HL-60 (cell line): ENCODE measurements at places on chromosomes 7 and 10.

- DNase-seq, result no peak
Observed at GRCh38 chr10:91557651-91558111, 75.2 kb downstream of the PPP1R3C start.

GRCh38 chr10:91576096-91576545, 56.8 kb downstream of the PPP1R3C start:
- DNase-seq, result no peak

- no peak for DNase-seq
Observed at GRCh38 chr7:158395780-158396278, 191.8 kb downstream of the PTPRN2 start.

DNA sequence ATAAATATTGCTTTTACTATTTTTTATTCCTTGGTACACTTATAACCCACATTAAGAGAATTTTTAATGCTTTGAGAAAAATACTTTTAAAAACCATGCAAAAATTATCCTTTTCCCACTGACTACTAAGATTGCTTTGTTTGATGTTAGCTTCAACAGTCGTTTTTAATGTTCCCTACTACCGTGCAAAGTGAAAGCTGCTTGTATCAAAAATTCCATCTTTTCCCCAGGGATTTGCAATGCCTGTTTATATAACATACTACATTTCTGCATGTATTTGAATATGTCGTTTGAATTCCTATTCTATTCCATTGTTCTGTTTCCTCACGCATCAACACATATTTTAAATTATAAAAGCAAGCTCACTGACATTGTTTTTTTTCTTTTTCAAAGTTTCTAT, 54.4 kb downstream of the TFPI2 start:
- DNase-seq, result no peak

GRCh38 chr7:100163006-100163531, 4.5 kb upstream of the TRAPPC14 start:
- DNase-seq, result no peak

DNA sequence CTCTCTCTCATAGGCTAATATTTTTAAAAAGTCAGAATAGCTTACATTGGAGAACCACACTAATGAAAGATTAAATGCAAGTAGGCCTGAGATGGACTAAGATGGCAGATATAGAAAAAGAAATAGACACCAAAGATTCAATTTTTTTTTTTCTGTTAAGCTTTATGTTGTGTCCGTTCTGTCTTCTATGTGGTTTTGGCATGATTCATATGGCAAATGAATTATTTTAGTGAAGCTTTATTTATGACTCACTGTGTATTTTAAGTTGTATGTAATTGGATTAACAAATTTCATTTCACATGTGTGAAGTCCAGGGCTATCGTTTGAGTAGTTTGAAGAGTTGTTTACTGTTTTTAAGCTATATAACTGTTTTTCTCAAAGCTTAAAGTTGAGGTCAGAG, 214.8 kb downstream of the CAMK1D start:
- DNase-seq, result no peak

- no peak for DNase-seq
Observed at GRCh38 chr7:6394114-6394513, 53.6 kb downstream of the DAGLB start.
